A549 (cell line): ENCODE measurements at places on chromosomes 5 and 9.
A peak's percentile ranks its signal among the peaks of the same experiment; 100 is the strongest.

DNA sequence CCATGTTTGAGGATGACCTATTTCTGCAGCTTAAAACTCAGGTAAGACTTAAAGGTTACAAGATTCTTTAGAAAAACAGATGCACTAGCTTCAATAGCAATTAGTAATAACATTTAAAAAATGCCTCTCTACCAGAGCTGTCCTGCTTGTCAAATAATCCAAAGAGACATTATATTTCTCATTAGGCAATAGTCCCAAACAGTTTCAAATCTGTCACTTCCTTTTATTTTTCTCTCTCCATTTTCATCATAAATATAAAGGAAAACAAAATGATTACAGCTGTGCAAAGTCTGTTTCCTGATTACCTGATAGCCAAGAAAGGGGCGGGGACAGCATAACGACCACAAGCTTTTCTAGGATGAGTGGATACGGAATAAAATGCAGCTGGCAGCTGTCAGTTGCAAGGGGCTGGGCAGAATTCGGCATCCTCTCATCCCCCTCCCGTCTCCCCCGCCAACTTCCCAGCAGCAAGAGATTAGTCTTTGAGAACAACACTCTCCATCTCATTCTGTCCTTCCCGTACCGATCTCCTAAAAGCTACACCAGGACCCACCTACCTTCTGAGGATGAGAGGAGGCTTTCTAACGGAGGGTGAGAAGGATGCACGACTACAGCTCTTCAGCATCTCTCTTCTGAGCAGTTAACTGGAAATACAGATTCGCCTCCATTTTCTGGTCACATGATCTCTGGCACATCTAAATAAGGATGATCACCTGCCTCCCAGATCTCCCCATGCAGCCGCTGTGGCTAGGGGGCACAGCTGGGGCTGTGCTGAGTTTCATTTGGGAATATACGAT, 72.5 kb upstream of the PCA3 start:
- DNase-seq, result no peak

DNA sequence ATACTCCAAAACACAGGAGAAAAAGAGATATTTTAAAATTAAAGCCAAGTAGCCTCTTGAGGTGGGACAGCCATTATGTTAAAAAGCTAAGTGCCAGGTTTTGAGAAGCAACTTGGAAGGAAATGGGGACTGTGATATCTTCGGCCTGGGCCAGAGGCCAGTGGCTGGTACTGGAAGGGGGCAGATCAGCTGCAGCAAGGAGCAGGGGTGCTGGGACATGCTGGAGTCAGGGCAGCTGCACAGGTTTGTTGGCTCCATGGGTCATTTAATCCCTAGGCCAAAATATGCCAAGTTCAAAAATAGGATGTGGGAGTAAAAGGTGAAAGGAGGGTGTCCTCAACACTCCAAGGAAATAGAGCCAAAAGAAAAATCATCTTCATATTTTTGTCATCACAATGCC, 30.0 kb downstream of the ADRB2 start:
- no peak for DNase-seq

GRCh38 chr9:18705796-18706392, 231.9 kb downstream of the ADAMTSL1 start:
- DNase-seq, result no peak

- DNase-seq, result no peak
These were observed 1228.0 kb upstream of the C9orf72 start for GRCh38 chr9:28801144-28801799.

GRCh38 chr5:179803651-179804554, 2.8 kb downstream of the MGAT4B start:
- no peak for DNase-seq

DNA sequence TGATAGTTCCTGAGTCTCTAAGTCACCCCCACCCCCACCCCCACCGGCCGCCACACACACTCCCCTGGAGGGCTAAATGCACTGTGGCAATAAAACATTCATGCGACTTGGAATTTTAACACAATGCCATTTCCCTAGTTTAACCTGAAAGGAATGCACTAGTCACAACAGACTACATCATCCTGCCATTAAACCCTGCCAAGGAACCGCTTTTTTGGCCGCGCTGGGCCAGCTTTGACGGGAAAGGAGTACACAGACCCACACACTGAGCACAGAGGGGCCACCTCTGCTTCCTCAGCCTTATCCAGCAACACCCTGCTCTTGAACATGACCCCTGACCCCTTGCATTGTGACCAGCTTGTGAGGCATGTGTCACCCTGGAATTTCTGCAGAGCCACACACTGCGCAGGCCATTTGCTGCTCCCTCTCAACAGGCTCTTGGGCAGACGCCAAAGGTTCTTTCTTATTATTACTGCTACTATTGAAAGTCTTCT, 165.3 kb downstream of the BNC2 start:
- DNase-seq, result peak; percentile 99

- DNase-seq, result no peak
These were observed 33.7 kb downstream of the SSBP2 start for GRCh38 chr5:81717226-81717625.

GRCh38 chr9:114789006-114789405, 16.8 kb downstream of the TNFSF15 start:
- DNase-seq, result no peak

DNA sequence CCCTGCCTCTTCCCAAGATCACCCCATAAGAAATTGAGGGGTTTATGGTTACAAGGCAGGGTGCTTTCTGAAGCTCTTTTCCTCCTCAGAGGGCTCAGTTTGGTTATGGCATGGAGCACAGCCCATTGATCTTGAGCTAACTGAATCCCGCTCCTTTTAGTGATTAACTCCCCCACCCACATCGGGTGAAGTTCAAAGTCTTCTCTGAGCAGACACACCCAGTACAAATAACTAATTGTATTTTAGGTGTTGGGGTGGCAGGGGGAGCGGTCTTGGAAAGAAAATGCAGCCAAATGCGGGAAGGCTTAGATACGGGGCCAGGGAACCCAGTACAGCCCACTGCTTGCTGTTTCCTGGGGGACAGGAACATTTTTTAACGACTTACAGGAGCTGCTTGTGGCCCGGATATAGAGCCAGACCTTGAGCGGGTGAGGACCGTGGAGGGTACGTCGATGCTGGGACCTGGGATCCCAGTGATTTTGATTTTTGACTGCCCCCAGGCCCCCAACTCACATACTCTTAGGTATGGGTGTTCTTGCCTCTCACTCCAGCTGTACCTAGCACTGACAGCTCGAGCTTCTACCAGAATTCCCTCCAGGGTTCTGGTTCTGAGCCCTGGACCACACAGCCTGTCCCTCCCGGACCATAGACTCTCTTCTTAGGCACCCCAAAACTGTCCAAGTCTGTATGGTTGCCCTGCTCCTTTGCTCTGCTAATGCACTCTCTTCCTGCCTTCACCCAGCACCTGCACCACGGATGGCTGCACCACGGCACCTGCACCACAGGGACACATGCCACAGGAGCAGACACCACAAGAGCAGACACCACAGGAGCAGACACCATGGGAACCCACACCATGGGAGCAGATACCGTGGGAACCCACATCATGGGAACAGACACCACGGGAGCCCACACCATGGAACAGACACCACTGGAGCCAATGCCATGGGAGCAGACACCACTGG, 18.3 kb upstream of the RXRA start:
- no peak for DNase-seq

GRCh38 chr5:68465133-68465532, 249.6 kb downstream of the PIK3R1 start:
- DNase-seq, result no peak

GRCh38 chr5:181121675-181122561, 9.1 kb downstream of the OR2V1 start:
- DNase-seq, result no peak

DNA sequence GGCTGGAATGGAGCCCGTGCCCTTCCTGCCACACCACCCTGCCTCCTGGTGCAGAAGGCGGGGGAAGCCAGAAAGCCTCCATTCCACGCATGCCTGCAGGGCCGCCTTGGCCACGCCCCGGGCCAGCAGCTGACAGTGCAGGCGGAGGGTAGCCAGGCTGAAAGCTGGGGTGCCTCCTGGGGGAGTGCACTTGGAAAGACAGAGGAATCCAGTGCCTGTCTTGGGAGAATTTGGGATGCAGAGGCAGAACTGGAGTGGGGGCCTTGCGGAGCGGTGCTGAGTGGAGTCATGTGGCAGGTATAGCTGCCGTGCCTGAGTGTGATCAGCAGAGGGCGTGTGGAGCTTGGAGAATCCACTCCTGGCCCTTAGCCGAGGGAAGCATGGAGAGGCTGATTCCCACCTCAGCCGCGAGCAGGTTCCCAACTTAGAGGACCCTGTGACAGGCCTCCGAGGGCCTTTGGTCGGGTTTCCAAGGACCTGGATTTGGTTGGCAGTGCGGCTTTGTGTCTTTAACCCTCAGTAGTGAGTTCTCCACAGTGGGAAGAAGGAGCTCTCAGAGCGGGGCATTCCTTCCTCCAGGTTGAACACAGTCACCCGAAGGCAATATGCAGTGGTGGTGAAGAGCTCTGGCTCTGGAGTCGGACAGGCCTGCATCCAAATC, 9.1 kb upstream of the URM1 start:
- DNase-seq, result peak; percentile 91

GRCh38 chr9:136952321-136952850, 313 bp downstream of the LCN12 start:
- no peak for DNase-seq

DNA sequence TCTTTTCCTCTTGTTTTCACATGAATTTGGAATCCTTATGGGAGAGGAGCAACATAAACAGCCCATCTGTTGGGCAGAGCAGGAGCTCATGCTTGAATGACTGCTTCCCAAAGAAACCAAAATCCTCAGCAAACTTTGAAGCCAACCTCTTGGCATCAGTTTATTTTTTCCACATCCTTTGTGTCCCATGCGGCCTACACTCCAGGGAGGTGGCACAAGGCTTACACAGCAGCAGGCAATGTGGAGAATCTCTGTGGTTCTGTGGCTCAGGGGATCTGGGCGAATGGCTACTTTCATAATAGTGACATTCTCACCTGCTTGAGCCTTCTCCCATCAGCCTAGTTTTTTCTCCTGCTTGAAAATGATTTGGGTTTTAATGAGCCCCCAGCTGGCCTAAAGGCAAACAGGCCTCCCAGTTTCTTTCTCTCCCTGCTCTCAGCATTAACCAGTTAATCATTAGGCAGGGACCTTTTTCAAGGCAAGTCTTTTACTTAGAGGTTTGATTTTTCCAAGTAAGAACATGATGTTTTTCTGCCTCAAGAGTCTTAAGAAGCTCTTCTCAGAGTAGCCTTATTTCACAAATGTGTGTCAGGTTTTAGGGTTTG, 370.3 kb downstream of the ARHGEF28 start:
- DNase-seq, result no peak

DNA sequence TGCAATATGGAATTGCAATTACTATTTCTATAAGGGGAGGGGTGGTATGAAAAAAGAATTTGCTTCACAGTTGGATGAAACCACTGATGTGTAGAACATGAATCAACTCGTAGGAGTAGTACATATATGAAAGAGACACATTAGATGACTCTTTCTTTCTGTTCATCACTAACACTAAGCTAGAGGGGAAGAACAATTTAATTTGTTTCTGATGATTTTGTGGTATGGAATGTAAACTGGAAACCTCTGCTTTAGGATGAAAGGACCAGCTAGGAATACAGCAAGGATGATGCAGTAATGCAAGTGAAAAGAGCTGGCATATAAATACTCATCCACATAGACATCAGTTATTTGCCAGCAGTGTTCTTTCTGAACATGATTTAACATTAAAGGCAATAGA, 113.4 kb downstream of the PAPPA start:
- no peak for DNase-seq

DNA sequence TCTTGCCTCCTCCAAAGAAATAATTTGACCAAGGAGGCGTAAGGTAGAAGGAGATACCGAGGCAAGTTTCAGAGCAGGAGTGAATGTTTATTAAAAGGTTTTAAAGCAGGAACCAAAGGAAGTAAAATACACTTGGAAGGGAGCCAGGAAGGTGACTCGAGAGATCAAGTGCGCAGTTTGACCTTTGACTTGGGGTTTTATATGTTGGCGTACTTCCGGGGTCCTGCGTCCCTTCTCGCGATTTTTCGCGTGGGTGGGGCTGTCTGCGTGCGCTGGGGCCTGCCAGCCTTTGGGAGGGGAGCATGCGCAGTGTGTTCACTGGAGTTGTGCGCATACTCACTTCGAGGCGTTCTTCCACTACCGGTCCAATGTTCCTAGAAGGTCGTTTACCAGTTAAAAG, 166.0 kb upstream of the IRX2 start:
- DNase-seq, result no peak

- DNase-seq, result no peak
These were observed 42.7 kb upstream of the RETREG1 start for GRCh38 chr5:16659536-16659935.

GRCh38 chr5:109524555-109524954, 114.8 kb upstream of the PJA2 start:
- DNase-seq, result no peak

DNA sequence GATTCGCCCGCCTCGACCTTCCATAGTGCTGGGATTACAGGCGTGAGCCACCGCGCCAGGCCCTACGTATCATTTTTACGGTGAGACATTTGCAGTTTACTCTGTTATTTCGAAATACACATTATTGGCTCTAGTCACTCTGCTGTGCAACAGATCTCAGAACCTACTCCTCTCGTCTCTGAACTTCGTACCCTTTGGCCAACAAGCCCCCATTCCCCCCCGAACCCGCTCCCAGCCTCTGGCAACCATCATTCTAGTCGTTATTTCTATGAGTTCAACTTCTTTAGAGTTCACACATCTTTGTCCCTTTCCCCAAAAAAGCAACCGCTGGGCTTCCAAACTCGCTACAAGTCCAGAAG, 735 bp downstream of the PTGR1 start:
- no peak for DNase-seq

DNA sequence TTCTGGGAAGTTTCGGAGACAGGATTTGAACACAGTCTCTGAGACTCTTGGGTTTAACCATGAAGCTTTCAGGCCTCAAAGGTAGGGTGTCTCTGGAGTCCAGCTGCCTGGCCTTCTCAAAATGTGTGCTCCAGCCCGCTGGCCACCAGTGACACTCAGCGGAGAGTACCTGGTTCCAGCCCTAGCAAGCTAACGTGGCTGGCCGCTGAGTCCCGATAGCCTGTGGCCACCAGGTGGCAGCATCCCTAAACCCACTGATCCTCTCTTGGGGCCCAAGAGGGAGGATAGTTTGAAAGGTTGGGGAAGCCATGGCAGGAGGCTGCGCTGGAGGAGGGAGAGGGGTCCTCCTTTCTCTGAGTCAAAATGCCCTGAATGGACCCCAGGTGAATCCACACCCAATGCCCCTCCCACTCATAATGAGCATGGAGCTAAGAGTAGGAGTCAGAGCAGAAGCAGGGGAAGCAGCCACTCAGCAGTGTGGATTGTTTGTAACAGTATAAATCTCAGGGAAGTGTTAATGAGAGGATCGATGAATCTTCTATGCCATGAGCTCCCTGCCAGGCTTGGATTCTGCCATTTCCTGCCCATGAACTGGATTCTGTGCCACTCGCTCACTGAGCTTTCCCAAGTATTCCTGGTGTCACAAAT, 5.4 kb upstream of the TIFAB start:
- DNase-seq, result peak; percentile 74

DNA sequence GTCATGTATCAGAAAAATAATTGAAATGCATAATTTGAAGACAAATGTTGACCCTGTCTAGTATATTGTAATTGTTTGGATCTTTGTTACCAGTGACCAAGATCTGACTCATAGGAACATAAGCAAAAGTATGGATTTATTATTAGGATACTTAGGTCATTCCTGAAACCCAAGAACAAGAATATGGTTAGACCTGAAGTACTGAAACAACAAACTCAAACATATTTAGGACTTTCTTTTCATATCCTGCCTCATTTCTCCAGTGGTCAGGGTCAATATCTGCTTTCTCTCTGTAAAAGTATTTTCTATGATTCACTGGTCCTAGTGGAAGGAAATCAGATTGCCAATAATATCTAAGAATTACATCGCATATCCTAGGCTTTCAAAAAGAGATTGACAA, 1937.1 kb upstream of the WWC1 start:
- no peak for DNase-seq
